NCI-H526 (cell line): ENCODE measurements at places on chromosomes 6 and 20.
A peak's percentile ranks its signal among the peaks of the same experiment; 100 is the strongest.

DNA sequence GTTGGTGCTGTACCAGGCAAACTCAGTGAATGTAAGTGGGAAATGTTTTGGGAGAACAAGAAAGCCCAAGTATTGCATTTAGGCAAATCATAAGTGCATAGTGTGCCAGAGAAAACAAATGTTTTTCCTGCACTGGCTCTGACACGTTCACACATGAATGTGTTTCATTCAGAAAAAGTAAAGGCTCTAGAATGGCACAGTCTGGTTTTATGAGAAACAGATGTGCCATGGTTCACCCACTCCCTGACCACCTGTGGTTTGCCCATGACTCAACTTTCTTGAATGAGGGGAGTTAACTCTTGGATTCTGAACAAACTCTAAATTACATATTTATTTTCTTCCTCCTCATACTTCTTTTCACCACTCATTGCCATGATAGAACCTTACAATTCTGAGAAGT is 126.9 kb downstream of the KCNQ5 start:
- DNase-seq, result no peak

DNA sequence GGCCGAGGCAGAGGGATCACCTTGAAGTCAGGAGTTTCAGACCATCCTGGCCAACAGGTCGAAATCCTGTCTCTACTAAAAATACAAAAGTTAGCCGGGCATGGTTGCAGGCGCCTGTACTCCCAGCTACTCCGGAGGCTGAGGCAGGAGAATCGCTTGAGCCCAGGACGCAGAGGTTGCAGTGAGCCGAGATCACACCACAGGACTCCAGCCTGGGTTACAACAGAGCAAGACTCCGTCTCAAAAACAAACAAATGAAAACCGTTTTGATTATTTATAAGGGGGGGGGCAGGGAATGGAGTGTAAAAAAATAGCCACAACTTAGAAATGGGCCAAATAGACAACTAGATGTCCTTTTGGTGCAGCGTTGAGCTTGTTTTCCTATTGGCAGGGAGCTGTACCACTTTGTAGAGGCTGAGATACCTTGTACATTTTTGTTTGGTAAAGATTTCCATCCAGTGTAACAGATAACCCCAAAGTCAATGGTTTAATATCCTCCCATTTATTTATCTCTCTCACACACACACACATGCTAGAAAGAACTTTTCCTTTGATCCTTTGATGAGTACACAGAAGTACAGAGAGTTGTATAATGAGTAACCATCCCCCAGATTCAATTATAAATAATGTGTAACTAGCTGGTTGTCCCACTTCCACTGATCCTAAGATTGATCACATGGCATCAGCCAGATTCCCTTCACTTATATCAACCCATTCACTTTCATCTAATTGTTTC is 477.5 kb downstream of the PRKN start:
- DNase-seq, result no peak

GRCh38 chr20:40435146-40435895 is 253.7 kb downstream of the MAFB start:
- DNase-seq, result no peak

- peak; percentile 40 for DNase-seq
These were observed 2.7 kb upstream of the TUBB2A start for GRCh38 chr6:3159805-3160781.

- DNase-seq, result no peak
These were observed 59.6 kb downstream of the OLIG3 start for GRCh38 chr6:137434640-137435039.

DNA sequence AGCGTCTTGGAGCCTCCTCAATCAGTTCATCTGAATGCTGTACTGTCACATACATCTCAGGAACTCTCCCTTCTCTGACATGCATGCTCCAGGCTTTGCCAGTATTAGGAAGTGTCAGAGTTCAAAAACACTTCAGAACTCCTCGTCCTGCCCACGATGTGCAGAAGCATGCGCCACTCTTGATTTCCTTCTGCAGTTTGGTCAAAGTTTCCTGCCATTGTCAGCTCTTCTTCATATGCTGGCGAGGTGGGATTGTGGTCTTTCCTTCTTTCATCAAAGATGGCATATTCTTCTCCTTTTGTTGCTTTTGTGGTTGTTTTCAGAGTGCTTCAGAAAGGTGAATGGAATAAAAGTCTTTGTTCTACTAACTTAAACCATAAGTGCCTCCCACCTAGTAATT is 21.0 kb downstream of the SLC13A3 start:
- no peak for DNase-seq
